ENCODE measurements at places on chromosomes 4 and X.

GRCh38 chr4:36477861-36478260 lies 196.4 kb downstream of the DTHD1 start:
- DNase-seq, result no peak

DNA sequence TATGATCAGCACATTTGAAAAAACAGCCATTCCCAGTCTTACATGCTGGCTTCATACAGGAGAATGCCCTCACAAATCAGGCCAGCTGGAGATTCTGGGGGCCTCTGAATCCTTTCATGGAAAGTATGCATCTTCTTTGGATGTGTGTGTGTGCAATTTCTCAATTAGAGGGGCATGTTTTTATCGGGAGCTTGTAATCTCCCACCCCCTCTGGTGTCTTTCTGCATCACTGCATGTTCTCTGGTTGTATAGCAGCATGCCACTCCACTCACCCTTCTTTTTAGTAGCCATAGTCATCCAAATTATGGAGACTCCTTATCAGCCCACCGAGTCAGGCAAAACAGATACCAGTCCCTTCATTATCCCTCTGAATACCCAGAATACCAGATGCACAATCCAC lies 282.2 kb upstream of the SLIT2 start:
- DNase-seq, result no peak

DNA sequence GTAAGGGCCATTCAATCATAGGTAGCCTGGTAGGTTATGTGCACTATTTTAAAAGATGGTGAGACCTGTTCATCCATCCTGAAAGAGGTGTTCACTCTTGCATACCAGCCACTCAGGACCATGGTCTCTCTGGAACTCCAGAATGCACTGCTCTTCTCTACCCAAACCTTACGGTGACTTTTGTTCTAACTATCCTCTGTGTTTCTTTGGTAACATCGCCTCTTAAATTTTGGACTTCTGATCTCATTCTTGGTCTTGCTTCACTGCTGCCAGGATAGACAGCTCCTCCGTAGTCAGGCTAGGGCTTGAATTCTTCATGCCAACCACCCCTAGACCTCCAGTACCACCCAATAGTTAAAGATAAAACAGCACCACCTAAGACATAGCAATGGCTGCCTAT lies 346.3 kb upstream of the GALNT7 start:
- DNase-seq, result no peak

DNA sequence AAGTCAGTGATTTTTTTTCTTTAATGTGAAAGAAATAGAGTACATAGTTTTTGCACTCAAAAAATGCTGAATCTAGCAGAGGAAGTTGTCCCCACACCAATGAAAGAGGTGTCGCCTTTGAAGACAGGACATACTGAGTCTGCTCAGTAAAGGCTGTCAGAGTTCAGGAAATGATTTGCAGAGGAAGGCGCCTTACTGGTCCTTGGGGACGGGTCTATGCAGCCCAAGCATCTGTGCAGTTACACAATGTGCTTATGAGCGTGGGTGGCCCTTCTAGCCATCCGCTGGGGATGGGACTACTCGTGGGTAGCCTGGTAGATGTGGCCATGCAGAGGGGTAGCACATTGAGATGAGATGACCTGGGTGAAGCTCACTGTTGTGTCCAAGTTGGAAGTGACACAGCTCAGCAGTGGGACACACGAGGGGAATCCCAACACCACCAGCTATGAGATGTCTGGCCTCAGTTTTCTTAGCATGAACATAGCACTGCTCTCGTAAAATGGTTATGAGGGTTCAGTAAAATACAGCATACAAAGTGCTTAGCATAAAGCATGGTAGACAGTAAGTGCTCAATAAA lies 116.5 kb upstream of the RBPJ start:
- DNase-seq, result no peak

GRCh38 chr4:184649026-184649970 lies at the start of the genes CASP3 and PRIMPOL:
TSS of gene CASP3 (minus strand) at chr4:184649447. CDS start at chr4:184638453, 10,994 bp downstream.
TSS of gene PRIMPOL (plus strand) at chr4:184649738. CDS start at chr4:184657141, 7,403 bp downstream.
- peak; percentile 92 for DNase-seq

- DNase-seq, result peak; percentile 13
Observed at GRCh38 chrX:20487227-20487626, 220.5 kb upstream of the RPS6KA3 start.

- DNase-seq, result no peak
Observed at GRCh38 chr4:150493851-150494250, 88.1 kb upstream of the MAB21L2 start.

DNA sequence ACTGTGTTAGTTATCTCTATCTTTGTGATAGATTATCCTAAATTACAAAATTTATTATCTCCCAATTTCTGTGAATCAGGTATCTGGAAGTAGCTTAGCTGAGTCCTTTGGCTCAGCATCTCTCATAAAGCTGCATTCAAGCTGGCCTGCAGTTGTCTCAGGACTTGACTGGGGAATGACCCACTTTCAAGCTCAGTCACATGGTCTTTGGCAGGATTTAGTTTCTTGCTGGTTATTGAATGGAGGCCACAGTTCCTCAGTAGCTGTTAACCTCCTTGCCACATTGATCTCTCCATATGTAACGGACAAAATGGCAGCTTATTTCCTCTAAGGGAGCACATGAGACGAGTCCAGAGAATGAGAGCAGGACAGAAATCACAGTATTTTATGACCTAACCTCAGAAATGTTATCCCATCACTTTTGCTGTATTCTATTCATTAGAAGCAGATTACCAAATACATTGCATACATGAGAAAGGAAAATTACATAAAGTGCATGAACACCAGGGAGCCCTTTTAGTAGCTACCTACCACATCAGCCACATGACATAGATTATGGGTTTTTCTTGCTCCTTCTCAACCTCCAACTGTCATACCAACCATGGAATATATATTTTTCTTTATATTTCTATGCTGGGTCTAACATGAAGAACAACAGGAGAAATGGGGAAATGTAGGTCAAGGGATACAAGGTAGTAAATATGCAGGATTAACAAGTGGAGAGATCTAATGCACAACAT lies 730.1 kb downstream of the CCSER1 start:
- no peak for DNase-seq

GRCh38 chr4:187479511-187479910 lies 516.1 kb upstream of the ZFP42 start:
- DNase-seq, result no peak

DNA sequence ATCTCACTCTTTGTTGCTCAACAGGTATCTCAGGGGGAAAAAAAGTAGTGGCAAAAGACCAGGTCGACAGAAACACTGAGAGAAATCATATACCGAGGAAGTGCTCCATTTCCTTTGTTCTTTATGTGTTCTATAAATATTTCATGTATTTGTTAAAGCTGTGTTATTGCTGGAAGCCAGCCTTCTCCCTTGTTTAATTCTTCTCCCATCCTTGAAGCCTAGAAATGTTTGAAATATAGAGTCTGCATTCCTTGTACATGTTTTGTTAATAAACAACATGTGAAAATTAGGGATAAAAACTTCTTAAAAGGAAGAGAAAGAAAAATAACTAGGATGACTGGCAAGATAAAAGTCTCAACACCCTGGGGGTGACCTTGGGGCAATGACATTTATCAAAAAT lies 186.2 kb downstream of the ANKRD50 start:
- no peak for DNase-seq

DNA sequence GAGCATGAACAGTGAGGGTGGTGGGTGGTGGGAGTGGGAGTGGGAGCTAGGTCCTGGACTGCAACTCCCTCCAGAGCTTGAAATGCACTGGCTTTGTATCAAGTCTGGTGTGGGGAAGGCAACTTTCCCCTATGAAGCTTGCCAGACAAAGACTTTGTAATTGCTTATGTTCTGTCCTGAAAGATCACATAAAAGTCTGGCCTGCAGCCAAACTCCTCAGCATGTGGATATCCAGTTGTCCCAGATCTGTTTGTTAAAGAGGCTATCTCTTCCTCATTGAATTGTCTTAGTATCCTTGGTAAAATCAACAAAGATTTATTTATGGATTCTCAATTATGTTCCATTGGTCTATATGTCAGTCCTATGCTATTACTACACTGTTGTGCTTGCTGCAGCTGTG lies 607.9 kb downstream of the GLUD2 start:
- DNase-seq, result no peak
